ACHN (cell line): ENCODE measurements at places on chromosomes 12 and 14.
A peak's percentile ranks its signal among the peaks of the same experiment; 100 is the strongest.

GRCh38 chr12:12081836-12082497, 11.2 kb downstream of the BCL2L14 start:
- peak; percentile 76 for DNase-seq

DNA sequence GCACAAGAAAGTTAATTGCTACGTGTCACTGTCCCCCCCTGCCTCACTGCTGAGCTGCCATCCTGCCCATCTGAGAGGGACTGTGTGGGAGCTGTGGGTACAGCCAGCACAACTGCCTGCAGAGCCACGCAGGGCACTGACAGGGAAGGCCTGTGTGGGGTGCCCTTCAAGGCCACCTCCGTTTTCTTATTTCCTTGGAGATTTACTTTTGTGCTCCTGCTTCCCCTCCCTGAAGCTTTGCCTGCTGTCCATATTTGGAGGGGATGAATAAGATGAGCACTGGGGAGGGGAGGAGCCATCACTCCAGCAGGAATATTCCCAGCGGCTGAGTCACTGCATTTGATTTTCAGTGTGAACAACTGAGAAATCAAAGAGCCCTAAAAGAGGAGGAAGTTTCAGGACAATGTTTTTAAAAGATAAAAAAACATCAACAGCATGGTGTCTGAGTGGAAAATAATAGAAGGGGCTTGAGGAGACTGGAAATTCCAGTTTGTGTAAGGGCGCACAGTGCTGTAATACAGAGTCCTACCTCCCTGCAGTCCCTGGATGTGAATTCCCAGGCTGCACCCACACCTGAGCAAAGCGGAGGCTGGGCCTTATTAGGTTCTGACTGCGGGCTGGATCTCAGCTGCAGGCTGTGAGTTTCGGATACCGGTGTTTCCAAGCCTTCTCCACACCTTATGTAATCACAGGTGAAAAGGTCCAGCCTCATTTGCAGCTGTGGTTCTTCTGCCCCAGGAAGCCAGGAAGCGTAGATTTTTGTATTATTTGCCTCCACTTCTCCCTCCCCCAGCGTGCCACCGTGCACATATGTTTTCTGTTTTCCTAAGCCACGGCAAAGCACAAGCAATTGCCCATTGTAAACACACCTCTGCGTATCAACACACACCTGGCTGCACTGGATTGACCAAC, 192.6 kb upstream of the BCL2L14 start:
- peak; percentile 81 for DNase-seq

DNA sequence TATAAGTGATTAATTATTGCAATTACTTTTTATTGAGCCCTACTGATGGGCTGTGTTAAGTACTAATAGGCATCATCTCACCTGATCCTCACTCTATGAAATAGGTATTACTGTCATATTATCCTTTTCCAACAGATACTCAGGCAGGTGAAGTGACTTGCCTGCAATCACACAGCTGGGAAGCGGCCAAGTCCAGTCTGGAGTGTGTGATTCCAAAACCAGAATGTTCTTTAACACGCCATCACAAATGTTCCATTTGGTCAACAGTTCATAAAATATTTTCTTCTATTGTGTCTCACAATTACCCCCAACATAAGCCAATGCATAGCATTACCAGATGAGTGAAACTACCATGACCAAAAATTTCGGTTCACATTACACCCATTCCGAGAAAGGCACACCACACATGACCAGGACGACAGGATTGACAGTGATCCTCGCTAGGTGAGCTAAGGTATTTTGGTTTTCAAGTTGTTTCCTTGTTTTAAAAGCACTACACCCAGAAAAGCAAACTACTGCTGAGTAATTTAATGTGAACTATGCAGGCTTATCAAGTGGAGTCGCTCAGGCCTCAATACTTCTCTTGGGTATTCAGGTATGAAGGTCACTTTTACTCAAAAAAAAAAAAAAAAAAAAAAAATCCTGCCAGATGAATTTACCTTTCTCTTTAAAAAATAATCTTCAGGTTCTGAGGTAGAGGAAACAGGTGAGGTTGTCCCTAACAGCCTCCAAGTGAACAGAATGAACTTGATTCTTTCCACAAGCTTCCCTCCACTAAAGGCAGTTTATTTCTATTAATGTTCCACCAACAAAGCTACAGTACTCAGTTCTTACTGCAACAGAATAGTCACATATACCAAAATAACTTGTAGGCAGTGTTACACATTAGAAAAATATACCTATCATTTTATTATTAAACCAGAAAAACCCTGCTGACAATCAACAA, 2.4 kb downstream of the VPS37B start:
- DNase-seq: no peak

DNA sequence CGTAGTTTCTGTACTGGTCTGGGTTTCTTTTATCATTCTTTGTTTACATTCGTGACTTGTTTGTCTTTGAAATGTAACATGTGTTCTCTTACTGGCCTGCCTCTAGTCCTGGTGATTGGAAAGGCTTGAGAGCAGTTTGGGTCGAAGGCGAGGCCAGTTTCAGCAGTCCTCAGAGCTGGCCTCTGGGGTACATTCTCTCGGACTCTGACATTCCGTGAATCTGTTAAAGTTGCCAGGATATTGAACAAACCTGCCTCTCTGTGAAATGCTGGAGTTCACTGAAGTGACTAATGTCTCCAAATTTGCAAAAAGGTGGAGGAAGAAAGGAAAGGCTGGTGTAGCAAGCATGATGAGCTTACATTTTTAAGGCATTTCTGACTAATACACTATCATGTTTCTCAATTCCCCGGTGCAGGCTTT, 1.5 kb downstream of the PLEKHA5 start:
- DNase-seq: peak; percentile 58

- DNase-seq: no peak
Measured at GRCh38 chr12:6830999-6831398, 2.8 kb downstream of the P3H3 start.

GRCh38 chr12:94149119-94149780, 873 bp downstream of the PLXNC1 start:
- peak; percentile 29 for DNase-seq

- DNase-seq: no peak
Measured at GRCh38 chr12:131901431-131902331, 7.3 kb downstream of the ULK1 start.

GRCh38 chr14:62674563-62675237, 370.6 kb downstream of the KCNH5 start:
- DNase-seq: no peak

- no peak for DNase-seq
Measured at GRCh38 chr12:111454311-111454710, 48.6 kb downstream of the SH2B3 start.

DNA sequence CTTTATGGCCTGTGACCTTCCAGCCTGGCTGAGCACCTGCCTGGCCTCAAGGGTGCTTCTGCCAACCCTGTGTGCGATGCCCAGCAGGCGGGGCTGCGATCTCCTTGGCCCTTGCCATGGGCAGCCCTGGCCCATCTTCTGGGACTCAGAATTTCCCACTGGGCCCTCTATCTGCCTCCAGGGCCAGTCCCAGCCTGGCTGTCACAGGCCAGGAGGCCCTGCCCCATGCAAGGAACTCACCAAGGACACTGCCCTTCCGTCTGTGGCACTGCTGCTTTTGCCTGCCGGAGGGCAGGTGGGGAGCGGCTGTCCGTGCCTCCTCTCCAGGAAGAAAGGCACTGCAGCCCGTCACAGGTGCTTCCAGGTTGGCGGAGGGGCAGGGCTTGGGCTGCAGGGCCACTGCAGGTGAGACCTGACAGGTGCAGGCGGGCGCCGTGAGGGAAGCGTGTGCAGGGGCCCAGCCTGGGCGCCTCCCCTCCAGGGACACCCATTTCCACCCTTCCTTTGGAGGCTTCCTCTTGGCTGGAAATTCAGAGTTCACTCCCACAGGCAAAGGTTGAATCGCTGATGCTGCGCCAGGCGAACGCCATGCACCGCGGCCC, 177.8 kb downstream of the KIF26A start:
- DNase-seq: no peak

DNA sequence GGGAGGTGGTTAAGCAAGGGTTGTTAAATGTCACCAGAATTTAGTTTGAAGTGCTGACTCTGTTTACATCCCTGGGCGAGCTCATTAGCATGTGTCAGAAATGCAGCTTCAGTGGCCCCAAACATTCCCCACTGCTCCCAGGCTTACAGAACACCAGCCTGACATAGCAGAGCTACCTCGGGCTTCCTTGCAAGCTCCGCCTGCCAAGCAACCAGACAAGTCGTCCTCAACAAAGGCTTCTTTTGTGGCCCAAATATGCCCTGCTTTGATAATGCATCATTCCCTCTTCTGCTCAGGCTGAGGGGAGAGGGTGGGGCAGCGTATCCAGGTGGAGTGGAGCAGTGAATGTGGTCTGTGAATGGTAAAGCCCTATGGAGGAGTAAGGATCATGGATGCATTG, 28.0 kb downstream of the ERH start:
- DNase-seq: no peak

- no peak for DNase-seq
Measured at GRCh38 chr14:65428691-65429090, 16.2 kb downstream of the FUT8 start.

DNA sequence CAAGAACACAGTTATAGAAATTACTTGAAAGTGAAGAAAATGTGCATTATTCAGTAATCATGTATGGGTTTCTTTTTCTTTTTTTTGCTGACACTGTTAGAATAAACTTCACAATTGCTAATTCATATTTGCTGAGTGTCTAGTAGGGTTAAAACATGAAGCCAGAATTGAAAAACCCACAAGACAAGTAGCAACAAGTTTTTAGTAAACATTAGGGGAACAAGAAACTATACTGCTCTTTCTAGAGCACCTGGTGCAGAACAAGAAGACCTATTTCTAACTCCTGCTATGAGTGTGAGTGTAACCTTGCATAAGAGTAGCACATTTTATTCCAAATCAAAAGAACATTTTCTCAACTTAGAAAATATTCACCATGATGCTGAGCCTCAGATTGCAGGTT, 83.2 kb downstream of the ITPR2 start:
- no peak for DNase-seq

DNA sequence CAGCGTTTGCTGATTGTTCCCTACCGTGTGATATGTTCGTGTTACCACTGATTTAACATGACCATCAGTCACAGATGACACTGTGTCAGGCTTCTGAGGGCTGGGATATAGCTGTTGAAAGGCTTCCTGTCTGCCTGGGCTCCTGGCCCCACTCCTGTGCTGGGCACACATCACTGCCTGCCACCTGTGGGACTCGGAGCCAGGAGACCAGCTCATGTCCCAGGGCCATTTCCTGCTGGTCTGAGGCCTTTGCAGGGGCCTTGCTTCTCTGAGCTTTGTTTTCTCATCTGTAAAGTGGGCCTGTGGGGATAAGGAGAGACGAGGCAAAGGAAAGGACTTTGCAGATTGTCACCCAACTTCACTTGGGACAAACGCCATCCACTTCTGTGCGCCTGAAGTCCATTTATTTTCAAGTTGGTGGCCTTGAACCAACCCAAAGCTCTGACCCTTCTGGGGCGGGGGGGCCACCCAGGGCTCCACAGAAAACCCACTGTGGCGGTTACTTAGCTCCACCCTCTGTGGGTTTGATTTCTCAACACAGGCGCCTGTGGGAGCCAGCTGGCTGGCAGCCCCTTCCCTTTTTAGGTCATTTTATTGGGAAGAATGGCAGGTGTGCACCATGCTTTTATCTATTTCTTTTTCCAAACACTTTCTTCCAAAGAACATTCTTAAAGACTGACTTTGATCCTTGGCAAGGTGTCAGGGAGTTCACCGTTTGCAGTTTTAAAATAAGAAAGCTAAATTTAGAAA, 54.1 kb downstream of the BEGAIN start:
- DNase-seq: no peak

GRCh38 chr12:2456813-2457186, 338.0 kb upstream of the FKBP4 start:
- DNase-seq: no peak

GRCh38 chr12:26809611-26810285, 23.2 kb downstream of the ITPR2 start:
- no peak for DNase-seq

DNA sequence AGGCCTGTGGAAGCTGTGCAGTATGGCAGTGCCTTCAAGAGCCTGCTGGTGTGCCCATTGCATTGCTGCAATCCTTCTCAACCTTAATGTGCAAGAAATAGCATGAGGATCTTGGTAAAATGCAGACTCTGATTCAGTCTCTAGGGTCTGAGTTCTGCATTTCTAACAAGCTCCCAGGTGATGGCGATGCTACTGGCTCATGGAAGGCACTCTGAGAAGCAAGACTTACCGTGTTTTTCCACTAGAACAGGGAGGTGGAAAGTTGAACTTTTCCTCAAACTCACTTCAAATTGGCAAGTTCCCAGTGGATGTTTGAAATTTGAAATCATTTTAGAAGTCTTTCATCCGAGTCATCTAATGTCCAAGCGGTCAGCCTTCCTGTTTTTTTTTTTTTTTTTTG, 55.5 kb downstream of the MYRFL start:
- peak; percentile 18 for DNase-seq

GRCh38 chr14:75224561-75224960, 48.1 kb upstream of the TMED10 start:
- no peak for DNase-seq

DNA sequence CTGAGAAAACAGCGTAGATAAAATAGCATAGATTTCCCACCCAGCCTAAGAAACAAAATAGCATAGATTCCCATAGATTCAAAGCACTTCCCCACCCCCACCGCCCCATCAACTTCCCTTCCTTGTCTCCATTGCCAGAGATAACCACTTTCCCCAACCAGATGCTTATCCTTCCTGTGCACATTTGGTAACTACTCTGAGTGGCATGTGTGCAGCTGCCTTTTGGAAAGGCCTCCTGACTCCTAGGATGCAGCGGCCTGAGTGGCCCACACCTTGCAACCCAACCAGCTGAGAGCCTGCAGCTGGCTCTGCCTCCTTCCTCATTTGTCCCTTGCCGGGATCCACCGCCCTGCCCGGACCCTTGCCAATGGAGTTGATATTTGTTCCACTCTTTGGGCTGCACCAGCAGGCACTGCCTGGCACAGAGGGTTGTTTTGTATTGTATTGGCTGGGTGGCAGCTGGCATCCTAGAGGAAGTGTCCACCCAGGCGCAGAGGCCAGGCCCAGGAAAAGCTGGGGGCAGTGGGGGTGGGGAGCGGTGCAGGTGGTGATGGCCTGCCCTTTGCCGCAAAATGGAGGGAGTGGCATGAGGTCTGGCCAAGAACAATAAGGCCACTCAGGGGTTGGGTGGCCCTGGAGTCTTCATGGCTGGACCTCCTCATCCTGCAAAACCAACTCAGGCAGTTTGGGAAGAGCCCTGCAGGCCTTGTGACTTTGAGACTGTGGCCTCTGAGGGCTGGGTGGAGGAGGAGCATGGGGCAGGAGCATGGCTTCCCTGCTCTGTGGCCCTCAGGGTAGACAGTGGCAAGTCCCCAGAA, 4.9 kb downstream of the SLC48A1 start:
- DNase-seq: no peak

GRCh38 chr12:64923536-64923935, 99.1 kb downstream of the TBC1D30 start:
- no peak for DNase-seq

DNA sequence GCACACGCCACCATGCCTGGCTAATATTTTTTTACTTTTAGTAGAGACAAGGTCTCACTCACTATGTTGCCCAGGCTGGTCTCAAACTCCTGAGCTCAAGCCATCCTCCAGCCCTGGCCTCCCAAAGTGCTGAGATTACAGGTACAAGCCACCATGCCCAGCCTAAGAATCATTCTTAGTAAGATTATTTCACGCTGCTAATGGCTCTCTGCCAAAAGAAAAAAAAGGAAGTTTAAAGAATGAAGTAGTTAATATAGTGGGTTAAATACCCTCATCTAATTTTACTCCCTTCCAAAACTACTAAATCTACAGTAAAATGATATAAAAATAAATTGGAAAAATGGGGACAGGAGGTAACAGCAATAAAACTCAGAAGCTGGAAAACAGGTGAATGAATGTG, 2.6 kb downstream of the ETFRF1 start:
- DNase-seq: no peak

- DNase-seq: no peak
Measured at GRCh38 chr12:48164451-48164850, 7.1 kb upstream of the ASB8 start.

GRCh38 chr14:85701763-85702162, 171.8 kb downstream of the FLRT2 start:
- DNase-seq: no peak
